8988T (cell line): ENCODE measurements at places on chromosomes 5 and 9.

GRCh38 chr5:110727025-110727314, 499 bp upstream of the TMEM232 start:
- DNase-seq, result no peak

DNA sequence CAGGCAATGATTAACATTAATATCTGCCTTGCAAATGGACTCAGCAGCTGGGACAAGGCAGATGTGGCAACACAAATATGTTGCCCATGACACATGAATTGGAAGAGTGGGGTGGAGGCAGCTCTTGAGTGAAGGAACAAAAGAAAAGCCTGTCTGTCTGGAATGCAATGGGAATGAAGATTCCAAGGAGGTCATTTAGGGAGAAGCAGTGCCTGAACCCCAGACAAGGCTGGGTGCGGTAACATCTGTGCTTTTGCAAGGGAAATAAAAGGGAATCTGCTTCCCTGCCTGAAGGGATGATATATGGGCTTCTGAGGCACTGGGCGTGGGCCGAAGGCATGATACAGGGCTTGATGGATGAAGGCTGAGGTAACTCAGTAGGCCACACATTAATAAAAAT, 94.1 kb upstream of the TRIM32 start:
- DNase-seq, result no peak

DNA sequence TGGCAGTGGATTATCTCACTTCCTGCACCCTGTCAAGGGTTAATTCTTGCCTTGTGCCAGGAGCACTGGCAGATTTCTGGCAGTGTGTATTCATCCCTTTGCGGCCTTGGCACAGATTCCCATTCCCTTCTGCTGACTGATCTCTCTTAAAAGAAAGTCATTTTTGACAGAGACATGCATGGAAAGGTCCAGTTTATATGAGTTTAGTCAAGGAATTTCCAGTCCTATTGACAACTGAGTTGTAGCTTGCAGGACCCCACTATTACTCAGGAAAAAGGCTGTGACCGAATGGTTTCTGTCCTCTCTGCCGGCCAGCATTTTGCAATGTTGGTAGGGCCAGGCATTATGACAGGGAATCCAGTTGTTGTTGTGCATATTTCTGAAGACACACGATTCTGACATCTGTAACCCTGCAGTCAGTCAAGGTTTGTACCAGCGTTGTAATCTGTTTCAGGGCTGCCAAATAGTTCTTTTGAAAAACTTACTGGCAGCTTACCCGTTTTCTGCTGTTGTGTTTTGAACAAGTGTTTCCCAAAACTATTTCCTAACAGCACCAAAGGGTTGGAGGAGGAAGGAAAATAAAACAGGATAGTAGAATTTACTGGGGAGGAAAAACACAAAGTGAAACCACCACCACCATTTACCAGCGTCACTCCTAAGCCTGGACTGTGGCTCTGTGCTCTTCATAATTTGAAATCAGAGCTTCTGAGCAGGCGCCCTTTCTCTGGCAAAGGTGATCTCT, 243.4 kb upstream of the KLF4 start:
- DNase-seq, result no peak

DNA sequence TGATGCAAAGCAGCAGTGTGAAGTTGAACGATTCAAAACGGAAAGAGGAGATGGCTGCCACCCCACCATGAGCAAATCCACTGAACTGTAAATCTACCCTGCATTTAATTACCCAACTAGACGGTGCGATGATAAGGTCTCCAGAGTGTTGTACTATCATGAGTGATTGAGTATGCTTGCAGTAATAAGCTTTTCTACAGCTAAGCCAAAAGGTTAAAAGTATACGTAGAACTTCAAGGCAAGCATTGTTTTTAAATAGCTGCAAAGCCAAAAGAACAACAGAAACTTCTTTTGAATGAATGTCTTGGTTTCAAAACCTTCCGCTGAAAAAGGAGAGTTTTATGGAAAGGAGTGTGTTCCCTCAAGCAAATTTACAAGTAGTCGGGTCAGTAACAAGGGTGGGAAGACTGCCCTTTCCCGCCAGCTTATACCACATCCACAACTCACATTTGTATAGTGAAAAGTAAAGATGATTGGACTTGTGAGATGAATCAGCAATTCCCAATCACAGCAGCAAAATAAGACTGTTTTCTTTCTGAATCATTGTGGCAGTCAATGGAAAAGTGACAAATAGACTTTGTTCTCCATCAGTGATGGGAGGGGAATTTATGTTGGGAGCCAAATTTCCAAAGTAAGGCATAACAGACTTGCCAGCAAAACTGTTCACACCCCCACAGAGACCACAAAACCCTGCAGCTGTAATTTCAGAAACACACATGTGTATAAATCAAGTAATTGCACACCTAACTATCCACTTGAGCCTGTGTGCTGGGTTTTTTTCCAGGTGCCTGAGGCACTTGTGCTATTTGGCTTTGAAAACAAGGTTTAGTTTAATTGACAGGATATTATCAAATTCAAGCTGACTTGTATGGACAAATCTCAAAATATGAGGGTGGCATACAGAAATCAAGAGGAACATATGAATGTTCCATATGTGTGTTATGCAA, 407.7 kb upstream of the GRAMD2B start:
- no peak for DNase-seq

DNA sequence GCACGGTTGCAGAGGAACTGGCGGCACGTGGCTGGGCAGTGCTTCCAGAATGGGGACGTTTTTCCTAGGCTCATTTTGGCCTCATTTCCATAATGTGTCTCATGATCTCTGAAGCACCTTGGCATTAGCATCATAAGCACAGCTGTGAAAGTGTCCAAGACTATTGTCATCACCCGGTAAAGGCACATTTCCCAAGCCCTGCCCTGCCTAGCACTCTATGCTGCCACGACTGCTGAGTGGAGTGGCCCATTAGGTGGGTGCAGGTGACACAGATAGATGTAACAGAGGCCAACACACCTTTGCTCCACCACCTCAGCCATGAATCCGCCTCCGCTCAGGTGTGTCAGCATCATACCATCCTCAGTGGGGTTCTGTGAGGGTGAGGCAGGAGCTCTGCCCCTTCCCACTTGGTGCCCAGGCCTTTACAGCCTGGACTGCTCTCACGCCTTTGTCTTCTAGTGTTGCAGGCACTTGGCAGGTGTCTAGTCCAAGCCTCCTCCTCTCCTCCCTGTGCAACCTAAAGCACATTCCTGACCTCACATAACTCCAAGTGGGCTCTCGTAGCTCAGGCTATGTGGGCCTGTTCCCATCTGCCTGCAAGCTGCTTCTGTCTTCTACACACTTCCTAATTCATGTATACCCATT, 213.0 kb downstream of the FSTL4 start:
- DNase-seq, result no peak

DNA sequence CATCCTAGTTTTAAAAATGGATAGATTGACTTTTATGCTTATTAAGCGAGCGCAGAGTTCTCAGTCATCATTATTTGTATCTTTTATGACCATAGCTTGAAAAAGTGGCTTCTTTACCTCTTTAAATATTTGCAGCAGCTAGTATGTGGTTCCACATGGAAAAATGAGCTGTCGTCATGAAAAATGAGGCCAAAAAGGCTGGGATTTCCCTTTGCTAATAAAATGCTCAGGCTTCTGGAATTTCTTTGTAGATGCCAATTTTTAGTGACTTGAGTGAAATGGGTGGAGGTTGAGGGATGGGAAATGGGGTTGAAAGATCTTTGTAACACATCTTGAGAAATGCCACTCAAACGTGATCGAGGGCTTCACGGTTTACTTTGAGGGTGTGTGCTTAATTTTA, 35.2 kb downstream of the RAI14 start:
- DNase-seq, result no peak

GRCh38 chr9:36913393-36914211, 120.5 kb downstream of the PAX5 start:
- DNase-seq, result no peak

DNA sequence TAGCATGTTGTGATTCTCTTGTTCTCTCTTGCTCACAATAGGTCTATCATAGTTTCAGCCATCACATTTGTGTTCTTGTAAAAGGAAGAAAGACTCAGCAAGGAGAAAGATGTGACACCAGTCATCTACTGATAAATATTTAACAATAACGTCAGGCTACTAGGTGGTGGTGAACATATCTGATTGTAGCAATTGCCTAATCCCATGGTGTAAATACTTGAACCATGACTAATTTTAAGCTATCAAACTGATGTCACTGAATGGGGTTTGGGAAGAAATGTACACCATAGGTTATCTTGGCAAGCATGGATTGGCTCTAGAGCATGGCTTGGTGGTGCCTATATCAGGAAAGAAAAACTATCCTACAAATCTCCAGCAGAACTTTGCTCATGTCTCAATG, 16.6 kb downstream of the DMRTA1 start:
- no peak for DNase-seq

- DNase-seq, result no peak
These were observed 103.7 kb downstream of the ARL15 start for GRCh38 chr5:54206580-54207229.

DNA sequence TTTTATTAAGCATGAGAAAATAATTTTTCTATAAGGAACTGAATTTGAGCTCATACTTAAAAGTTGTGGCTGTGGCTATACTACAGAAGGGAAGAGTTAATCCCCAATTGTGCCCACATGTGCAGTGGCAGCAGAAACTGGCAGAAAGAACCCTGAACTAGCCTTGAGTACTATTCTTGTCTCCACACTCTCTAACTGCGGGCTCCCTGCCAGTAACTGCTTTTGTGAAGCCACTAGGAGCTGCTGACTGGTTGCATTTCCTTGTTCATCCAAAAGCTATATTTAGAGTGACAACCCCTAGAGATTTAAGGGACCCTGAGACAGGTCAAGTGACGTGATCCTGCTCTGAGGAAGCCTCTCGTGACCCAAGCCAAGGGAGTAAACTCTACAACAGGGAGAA, 238.6 kb downstream of the ELAVL2 start:
- DNase-seq, result no peak

DNA sequence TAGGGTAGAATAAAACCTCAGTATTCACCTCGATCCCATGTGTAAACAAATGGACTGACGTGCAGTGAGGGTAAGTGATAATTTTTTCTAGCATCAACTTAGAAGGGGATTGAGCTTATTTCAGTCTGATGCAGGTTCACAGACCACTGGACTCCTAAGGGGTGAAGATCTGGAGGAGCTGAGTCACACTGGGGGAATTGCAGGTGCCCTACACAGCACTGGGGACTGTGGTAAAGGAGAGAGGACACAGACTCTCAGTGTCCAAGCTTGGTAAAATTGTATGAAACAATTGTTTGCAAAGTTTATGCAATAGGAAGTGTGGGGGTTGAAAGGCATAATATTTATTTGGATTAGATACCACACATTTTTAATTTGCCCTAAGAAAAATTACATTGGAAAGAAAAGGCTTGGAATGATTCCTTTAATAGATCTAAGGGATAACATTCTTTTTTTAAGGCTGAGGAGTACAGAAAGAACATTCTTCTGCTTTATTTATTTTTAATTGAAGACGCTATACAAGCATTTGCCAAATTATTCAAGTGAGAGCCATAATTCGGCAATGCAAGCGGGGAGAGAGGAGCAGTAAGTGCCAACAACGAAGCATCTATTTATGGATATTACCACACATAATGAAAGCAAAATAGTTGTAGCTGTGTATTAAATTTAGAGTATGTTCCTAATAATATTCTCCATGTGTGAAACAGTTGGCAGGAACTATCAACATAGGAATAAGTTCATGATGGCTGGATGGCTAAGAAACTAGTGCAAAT, 766.9 kb upstream of the ADAMTS16 start:
- no peak for DNase-seq

DNA sequence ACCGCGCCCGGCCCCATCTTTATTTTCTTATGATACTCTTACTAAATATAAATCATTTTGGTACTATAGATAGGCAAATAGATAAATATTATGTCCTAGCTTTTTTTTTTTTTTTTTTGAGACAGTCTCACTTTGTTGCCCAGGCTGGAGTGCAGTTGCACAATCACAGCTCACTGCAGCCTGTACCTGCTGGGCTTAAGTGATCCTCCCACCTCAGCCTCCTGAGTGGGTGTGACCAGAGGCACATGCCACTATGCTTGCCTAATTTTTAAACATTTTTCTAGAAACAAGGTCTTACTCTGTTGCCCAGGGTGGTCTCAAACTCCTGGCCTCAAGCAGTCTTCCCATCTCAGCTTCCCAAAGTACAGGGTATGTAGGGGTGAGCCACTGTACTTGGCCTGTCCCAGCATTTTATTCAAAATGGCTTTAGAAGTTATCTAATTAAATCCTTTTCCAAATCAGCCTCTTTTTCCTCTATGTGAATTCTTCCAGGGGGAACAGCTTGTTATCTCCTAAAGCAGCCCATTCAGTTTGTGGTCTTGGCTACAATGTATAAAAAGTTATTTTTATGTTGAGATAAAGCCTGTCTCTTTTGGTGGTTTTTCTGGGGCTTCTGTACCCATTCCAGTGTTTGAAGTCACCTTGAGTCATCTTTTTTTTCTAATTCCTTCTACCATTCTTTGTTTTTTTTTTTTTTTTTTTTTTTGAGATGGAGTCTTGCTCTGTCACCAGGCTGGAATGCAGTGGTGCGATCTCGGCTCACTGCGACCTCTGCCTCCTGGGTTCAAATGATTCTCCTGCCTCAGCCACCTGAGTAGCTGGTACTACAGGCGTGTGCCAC, 12.1 kb downstream of the MELK start:
- DNase-seq, result no peak

- DNase-seq, result no peak
These were observed 7.4 kb downstream of the FAM163B start for GRCh38 chr9:133601746-133602145.

DNA sequence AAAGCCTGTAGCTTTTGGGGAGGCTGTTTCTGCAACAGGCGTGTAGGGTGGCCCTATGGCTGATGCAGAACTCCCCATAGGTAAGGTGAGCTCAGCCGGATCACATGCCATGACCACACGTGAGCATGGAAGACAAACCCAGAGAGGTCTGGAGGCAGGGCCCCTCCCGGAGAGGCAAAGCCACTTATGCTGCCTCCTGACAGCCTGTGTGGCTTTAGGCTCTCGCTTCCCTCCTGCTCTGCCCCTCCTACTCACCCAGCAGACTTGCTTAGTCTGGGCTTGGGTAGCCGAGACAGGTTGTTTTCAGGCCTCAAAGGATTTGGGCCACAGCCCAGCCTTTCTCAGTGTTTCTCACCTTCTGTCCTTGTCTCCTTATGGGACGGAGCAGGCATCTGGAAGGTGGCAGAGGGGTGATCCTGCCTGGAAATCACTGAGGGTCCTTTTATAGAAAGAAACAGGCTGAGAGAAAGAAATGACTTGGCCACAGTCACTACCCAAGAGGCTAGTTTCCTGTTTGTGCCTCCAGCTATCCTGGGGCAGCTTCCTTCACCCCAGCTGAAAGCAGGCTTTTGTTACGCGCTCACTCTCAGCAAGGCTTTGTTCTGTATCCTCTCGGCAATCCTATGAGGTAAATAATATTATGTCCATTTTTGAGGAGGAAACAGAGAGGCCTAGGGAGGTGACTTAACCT, 89.9 kb downstream of the DAB2IP start:
- no peak for DNase-seq

- DNase-seq, result no peak
These were observed 3.3 kb upstream of the PBX3 start for GRCh38 chr9:125743682-125744428.

DNA sequence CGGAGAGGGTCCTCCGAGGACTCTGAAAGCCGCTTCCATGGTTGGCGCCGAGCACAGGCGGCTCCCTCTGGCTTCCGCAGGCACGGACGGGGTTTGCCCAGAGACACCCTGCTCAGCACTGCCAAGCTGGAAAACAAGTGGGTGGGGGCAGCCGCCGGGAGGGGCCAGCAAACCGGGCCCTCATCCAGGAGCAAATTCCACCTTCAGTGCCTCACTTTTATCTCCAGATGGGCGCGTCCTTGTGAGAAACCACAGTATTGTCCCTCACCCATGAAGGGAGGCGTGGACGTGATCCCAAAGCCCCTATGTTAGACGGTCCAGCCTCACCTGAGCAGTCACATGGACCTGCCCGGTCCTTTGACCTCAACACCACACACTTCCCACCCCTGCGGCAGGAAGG, 29.0 kb downstream of the MED10 start:
- DNase-seq, result no peak

- DNase-seq, result no peak
These were observed 49.5 kb downstream of the AGXT2 start for GRCh38 chr5:34998058-34998789.
